ENCODE measurements at places on chromosomes 6 and 20.

- DNase-seq, result no peak
Observed at GRCh38 chr6:15748341-15748740, 85.5 kb upstream of the DTNBP1 start.

- no peak for DNase-seq
Observed at GRCh38 chr6:21780679-21781078, 187.1 kb downstream of the SOX4 start.

DNA sequence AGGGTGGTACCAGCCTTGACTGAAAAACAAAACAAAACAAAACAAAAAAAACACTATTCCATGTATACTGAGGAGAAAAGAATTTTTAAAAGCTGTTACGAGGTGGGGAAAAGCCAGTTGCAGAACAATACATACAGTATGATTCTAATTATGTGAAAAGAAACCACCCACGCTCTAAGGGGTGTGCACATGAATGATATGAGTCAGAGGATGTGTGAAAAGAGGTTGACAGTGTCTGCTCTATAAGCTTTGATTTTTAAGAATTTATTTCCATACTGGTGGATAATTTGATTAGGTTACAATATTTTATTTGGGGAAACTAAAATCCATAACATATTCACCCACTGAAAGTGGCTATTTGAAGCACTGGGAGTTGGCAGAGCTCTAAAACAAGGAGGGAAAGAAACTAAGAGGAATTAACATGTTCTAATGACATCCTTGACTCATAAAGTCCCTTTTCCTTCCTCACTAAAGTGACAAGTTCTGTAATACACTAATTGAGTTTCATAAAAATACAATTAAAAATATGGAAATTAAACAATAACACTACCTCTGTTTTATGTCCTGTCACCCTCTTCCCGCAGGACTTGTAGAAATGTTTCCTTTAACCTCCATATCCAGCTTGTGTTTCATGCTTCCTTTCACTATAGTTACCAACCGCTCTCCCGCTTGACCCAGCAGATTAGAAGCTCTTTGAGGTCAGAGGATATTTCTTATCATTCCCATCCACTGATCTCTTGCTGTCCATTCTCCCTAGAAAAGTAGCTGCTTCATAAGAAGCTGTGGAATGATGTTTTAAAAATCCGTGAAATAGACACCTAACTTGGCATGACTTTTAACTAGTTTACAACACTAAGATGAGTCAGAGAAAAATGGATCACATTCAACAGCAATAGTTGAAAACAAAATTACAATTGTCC, 118.6 kb upstream of the CCDC28A start:
- DNase-seq, result no peak

DNA sequence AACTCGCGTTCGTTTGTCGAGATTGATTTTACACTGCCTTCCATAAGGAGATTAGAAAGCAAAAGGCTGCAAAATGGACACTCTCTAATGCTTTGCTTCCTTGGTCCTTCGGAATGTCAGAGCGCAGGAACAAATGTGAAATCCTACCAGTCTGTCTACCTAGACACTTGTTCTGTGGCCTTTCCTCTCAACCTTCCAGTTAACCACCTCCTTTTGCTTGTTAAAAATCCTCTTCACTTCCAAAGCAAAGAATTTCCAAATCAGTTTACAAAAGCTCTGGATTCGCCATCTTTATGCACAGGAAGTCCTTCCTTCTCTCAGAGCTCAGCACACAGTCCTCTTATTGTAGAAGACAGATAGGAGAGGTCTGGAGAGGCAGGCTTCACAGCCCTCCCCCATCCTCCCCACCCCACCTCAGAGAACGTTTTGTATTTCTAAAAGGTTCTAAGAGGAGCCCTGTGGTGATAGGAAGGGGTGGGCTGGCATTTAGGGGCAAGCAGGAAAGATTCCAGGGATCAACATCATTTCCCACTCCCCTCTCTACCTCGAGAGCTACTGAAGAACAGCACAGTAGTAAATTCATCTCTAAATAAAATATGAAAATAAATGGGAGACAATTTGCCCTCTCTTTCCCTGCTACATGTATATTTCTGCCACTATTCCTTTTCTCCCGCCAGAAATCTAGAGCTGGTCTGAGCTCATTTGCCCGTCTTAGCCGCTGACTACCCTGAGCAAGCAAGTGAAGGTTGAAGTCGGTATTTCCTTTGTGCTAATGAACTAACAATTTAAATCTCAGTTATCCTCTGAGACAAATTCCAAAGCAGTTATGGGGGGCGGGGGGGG, 18.9 kb downstream of the TFAP2A start:
- DNase-seq, result no peak

- no peak for DNase-seq
Observed at GRCh38 chr6:143579703-143580102, 68.2 kb upstream of the FUCA2 start.
